M059J (cell line): ENCODE measurements at places on chromosomes 5 and 9. TPM values are rescaled to one million over a fixed set of nuclear protein-coding genes. Genes with fewer than 3 reads are reported as not detected.

Gene KCNV2
- not detected in 2 replicates for total RNA-seq

Gene CDC14B
- total RNA-seq: 14.6 and 28.6 TPM in 2 replicates

Gene FAM169A
- 5.3 and 10.7 TPM in 2 replicates for total RNA-seq

Gene AMBP
- 0.10 TPM in 1 of 2 replicates, not detected in the other for total RNA-seq

Gene SPAAR
- not detected in 2 replicates for total RNA-seq

Gene SPINK4
- total RNA-seq: not detected in 2 replicates

Gene EIF4E1B
- total RNA-seq: not detected in 2 replicates

Gene FBLL1
- 0.66 and 0.81 TPM in 2 replicates for total RNA-seq

Gene SPINK6
- total RNA-seq: not detected in 2 replicates
